ENCODE measurements at places on chromosomes 2 and 18. TPM values are rescaled to one million over a fixed set of nuclear protein-coding genes. Genes with fewer than 3 reads are reported as not detected.

DNA sequence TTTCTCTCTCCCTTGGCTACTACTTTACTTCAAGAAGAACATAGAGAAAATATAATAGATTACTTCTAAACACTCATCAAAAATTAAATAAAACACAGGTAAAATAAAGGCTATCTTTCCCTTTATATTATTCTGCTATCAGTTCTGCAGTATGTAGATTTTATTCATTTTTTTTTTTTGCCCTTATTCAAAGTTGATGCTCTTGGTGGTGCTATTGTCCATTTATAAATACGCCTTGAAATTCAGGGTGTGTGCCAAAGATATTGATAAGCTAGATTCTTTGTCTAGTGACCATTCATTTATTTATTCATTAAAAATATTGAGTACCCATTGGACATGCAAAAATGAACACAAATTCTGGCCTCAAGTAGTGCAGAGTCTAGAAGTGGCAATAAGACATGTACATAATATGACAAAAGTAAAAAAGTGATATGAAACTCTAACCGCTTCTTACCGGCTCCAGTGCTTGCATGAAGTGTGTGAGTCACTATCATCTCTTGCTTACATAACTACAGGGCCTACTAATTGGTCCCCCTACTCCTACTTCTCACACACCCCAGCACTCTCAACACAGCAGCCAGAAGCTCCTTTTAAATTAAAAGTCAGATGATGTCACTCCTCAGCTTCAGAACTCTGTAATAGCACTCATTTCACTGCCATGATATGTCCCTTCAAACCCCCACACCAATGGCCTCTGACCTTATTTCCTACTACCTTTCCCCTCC is 208.3 kb upstream of the FANCL start:
- DNase-seq, result no peak

ACTG2 gene
- 641 TPM for polyA plus RNA-seq

GRCh38 chr18:26999797-27000196 is 134.3 kb upstream of the AQP4 start:
- no peak for DNase-seq

DNA sequence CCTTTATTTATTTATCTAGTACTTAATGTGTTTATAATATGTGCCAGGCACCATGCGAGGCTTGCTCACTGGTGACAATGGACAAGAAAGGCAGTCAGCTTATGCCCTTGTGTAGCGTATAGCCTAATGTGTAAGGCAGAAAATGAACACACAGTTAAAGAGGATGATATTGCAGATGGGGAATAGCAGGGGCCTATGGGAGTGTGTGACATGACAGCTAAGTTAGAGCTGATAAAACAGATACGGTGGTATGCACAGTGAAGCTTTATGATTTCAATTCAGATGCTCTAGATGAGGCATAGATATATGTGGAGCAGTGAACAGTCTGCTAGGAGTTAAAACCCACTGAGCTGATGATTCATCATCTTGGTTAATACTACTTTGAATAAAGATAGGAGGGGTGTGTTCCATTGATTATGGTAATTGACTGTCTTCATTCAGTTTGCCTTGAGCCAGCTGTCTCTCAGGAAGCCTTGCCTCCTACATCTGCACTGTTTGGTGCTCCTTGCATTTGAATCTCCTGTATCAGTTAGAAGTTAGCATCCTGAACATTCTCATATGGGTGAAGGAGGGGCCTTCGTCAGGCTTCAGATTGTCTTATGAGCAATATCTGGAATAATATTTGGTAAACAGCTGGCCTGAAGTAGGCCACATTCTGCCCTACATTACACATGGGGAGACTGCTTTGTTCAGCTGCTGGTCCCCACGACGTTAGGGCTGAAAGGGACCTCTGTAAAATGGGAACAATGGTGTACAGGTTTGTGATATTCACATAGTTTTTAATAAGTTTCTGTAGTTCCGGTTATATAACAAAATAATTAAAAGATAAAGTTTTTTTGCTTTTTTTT is 13.2 kb downstream of the MAP4K4 start:
- DNase-seq, result no peak

RAB31 gene
- polyA plus RNA-seq, result 34.0 TPM

DNA sequence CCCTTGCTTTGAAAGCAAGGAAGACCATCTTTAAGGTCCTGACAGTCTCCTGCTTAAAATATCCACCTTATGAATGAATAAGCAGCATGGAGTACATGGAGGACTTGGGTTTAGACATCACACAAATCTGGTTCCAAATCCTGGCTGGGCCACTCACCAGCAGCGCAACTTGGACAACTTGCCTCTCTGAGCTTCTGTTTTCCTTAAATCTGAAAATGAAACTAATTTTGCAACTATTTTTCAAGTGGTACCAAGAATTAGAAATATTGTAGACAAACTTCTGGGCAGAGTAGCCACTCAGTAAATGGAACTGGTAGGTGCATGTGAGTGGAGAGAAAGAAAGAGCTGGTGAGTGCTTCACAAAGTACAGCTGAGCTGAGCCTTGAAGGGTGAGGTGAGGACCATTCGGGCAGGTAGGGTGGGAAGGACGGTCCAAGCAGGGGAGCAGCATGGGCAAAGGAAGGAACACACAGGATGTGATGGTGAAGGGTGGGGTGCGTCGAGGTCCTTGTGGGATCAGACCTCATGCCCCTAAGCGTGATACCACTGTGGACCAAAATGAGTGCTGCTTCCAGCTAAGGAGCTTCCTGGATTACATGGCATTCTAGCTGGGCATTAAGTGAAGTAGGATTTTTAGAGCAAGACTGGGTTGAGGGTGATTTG is 14.4 kb upstream of the TET3 start:
- no peak for DNase-seq

- DNase-seq, result no peak
Measured at GRCh38 chr2:219439506-219439905, 4.9 kb downstream of the SPEG start.

FLACC1 gene
- 1.1 TPM for polyA plus RNA-seq

- DNase-seq, result no peak
Measured at GRCh38 chr2:235194351-235194750, 242.5 kb downstream of the SH3BP4 start.

All from AG04450 (cell line).